ENCODE measurements at places on chromosomes 5 and 9.

DNA sequence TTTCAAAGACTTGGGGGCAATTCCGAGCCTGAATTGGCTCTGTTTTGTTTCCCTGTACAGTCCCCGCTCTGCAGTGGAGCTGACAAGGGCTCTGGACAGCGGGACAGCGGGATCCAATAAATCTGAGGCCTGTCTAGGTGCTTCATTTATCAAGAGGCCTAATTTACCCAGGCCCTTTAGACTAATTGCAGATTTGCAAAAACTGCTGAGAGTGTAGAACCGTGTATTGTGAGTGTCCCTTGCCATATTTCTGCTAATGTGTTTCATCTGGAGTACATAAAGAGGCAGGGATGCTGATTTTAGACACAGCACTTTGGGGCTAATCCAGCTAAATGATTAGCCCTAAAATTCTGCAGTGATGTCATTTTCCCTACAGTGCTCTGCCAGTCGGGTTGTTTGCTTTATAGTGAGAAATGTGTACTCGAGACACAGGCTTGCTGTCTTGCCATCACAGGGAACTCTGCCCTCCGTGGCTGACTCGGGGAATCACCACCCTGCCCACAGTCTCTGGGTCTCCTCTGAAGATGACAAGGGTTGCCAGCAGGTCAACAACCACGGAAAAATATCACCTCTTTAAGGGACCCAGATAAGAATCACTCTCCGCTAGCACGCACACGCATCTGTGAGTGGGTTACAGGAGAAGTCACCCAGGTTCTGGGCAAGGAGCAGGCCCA is 592.0 kb downstream of the BNC2 start:
- no peak for DNase-seq

DNA sequence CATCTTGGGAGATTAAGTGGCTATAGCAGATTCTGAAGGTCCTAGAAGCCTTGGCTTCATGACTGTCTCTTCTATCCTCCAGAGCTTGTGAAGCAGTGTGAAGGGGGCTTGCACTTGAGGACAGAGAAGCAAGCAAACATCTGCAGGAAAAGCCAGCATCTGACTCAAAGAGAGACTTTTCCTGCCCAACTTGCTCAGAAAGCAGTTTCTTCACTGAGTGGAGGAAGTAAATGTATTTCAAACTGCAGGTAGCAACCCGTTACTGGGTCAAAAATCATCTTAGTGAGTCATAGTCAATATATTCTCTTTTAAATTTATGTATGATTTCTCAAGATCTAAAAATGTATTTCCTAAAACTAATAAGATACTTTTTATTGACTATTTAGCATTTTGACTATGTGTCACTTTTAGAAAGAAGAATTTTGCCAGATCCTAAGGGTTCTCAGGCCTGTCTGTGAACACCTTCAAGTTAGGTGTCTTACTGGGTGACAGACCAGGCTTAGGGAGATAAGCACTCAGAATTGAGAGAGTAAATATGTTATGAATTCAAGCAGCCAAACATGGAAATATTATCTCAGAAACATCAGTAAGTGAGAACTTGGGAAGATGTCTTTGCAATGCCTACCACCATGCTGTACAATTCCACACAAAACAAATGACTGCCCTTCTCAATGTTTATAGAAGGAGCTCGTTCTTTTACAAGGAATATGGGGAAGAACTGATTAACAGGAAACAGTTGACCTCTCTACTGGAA is 72.6 kb upstream of the DMAC1 start:
- no peak for DNase-seq

DNA sequence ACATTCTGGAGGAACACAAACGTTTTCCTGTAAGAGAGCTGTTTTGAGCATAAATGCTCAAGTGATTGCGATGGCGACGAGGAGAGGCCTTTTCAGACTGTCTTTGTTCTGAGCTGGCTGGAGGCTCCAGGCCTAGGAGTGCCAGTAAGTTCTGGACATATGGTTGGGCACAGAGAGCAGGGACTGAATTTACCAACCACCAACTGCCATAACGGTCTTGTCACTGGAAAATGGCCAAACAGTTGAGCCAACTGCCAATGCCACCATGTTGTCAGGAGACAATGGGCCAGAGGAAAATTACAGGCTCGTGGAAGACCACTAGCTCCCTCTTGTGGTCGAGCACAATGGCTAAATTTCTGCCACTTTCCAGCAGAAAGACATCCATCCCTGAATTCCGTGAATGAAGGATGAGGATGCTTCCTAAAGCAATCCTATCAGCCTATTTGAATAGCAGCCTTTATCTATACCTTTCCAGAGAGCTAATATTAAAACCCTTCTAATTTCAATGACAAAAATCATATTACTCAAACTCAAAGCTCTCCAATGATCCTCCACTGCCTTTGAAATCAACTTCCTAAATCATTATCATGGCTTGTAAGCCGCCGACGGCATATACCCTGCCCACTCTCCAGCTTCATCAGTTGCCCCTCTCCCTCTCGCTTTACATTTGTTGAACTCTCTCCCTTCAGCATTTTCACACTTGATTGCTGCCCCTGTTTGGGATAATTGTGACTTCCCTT is 66.9 kb upstream of the GLIS3 start:
- DNase-seq, result no peak

GRCh38 chr5:5523066-5523505 is 100.6 kb downstream of the ICE1 start:
- no peak for DNase-seq

All from NCI-H1436 treated with DMSO at 0.1 percent for 48 hours (cell line).